ENCODE measurements at places on chromosomes 1 and 21.
A peak's percentile ranks its signal among the peaks of the same experiment; 100 is the strongest.

GRCh38 chr1:169129109-169129784 is 22.8 kb downstream of the ATP1B1 start:
- no peak for DNase-seq

DNA sequence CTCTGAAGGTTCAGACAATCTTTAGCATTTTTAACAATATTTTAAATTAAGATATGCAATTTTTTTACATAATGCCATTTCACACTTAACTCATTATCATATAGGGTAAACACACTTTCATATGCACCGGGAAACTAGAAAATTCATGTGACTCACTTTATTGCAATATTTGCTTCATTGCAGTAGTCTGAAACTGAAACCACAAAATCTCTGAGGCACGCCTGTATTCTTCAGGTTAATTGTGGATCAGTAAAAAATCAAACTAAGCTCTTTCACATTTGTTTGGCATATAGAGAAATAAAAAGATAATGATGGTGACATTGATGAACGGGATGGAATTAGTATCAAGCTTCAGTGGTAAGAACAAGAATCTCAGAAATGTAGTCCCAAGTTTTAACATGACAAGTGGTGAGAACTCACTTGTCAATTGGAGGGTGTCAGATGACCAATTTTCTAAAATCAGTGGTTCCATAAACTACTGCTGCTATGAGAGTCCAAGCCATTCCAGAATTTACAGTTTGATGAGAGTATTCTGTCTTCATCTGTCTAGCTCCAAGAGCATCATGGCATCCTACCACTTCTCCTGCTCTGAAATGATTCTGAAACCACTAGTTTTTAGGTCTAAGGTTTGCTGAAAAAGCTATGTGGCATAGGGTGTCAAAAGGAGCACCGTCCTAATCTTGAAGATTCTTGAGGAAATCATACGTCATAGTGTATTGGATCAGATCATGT is 281.0 kb downstream of the PTPRC start:
- no peak for DNase-seq

DNA sequence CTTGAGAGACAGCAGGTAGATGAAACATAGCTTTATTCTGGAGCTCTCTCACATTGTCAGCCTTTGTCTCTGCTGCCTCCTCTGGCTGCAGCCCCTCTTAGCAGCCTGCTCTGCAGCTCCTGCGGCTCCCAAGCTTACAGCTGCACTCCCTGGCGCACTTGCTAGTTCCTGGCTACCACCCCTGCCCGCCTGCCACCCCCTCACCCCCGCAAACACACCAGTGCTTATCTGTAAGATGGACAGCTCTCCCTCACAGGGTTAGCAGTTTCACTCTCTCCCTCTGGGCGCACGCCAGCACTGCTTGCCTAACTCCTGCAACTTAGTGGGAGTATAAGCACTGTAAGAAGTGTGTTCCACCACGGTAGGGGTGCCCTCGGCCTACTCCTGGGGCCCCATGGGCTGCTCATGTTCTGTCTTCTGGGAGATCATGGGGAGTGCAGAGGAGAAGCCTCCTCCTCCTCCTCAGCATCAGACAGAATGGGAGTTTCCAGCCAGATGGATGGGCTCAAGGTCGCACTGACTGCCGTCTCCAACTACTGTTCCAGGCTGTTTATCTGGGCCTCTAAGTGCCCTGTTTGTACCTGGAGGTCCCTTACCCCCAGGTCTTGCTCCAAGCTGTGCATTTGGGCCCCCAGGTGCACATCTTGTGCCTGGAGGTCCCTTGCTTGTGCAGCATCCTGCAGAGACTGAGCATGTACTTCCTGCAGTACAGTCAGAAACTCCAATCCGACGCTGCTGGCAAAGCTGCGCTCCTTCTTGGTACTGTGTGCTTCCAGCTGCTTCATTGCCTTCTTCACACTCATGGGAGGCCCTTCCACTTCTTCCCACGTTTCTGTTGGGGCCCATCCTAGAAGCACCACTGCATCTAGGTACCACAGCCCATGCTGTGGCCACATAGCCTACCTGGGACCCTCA is 1388.1 kb downstream of the AMY1C start:
- DNase-seq, result peak; percentile 64

GRCh38 chr1:164613176-164613575 is 54.2 kb downstream of the PBX1 start:
- no peak for DNase-seq

DNA sequence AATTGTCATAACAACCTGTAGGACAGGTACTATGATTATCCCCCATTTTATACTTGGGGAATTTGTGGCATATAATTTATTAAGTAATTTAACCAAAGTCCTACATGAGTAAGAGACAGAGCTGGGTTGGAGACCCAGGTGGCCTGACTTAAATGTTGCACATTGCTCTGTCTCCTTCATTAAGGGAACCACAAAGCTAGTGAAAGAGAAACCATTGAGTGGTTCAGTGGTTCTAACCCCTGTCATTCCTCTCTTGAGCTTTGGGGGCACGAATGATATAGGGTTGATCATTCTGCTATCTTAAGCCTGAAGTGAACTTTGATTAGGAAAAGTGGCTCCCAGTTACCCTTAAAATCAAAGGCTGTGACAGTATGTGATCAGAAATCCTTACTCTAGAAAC is 5.3 kb upstream of the MAP3K7CL start:
- DNase-seq, result no peak

GRCh38 chr1:56688522-56689026 is 43.5 kb downstream of the PRKAA2 start:
- DNase-seq, result peak; percentile 36

GRCh38 chr1:200081151-200081968 is 53.9 kb downstream of the NR5A2 start:
- no peak for DNase-seq

DNA sequence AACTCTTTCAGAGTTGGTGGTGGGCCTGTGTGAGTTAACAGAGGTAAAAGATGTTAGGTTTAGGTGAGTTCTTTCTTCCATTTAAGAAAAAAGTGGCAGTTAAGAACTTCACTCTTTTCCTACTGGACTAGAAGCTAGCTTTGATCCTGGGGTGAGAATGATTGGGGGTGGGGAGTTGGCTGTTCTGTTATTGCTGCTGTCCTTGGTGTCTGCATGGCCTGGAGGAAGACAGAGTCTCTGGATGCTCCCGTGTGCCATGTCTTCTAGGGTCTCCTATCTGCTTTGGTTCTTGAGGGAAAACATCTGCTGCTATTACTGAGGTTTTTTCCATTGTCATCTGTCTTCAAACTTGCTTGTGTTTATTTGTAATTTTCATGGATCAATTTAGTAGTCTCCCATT is 275.7 kb downstream of the HLX start:
- no peak for DNase-seq

DNA sequence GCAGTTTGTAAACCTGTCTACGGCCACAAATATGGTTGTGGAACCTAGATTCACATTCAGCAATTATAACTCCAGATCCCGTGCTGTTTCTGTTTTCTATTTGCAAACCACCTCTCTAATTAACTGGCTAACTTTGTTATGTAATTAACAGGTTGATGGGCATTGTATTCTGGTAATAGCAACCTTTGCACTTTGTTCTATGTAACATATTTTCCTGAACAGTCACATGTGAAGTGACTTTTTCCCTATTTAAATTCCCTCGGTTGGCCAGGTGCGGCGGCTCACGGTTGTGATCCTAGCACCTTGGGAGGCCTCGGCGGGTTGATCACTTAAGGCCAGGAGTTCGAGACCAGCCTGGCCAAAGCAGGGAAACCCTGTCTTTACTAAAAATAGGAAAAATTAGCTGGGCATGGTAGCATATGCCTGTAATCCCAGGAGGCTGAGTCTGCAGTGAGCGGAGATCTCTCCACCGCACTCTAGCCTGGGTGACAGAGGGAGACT is 1.4 kb downstream of the ACADM start:
- DNase-seq, result peak; percentile 26

GRCh38 chr1:8473121-8473875 is 155.4 kb downstream of the SLC45A1 start:
- no peak for DNase-seq

DNA sequence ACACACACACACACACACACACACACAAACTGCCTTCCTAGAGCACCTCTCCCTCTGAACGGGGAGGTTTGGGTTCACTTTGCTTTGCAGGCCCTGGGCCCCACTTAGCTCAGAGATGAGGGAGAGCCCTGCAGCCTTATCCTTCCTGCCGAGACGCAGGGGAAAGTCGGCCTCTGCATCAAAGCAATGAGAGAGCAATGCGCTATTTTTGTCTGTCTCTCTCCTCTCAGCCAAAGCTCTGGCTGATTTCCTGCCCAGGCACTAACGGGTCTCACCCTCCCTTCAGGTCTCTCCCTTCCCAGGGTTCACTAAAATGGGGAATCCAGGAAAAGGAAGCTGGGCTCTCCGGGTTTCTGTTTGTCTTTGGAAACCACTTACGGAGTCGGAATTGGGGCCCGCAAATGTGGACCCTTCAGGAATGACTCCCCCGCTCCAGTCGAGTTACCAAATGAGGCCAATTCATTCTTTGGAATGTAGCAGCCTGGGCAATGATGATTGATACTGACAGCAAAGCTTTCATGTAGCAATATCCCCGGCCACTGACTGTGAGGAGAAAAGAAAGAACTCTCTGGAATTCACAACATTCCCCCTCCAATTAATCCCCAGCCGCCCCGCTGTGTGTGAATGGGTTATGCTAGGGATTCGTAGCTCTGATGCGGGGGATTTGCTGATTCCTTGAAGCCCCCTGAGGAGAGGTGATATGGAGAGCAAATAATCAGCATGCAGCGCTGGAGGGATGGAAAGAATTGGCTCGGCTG is 61.5 kb upstream of the WLS start:
- no peak for DNase-seq

DNA sequence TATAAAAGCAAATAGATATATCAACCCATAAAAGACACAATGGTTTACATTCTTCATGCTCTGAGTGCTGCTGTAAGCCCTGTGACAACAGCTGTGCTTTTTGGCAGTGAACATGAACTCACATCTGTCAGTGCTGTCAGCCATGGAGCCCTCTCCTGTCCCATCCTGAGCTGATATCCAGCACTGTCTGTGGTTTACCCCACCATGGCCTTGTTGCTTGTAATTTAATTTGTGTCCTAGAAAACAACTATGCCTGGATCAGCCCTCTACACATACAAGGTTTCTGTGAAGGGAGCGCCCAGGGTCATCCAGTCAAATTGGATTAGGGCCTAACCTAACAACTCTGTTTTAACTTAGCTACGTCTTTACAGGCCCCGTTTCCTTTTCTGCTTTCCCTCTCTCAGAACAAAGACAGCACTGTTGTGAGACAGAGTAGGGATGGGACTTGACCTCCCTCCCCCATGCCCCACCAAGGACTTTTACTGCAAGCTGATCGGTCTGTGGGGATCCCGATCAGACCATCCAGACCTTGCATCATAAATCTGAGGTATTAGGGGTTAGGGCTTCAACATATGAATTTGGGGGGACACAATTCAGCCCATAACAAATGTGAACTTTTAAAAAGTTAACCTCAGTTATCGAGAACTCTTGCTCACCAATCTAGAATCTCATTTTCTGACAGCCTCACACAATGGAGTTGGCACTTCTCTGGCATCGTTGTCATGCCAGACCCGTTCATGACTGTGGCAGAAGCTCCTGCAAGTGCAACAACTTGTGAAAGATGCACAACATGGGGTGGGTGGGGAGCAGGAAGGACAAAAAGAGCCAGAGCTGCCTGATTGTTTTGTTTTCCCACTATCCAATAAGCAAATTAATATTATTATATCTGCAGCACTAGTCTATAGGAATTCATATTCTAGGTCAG is 16.4 kb upstream of the SLC44A3 start:
- no peak for DNase-seq

DNA sequence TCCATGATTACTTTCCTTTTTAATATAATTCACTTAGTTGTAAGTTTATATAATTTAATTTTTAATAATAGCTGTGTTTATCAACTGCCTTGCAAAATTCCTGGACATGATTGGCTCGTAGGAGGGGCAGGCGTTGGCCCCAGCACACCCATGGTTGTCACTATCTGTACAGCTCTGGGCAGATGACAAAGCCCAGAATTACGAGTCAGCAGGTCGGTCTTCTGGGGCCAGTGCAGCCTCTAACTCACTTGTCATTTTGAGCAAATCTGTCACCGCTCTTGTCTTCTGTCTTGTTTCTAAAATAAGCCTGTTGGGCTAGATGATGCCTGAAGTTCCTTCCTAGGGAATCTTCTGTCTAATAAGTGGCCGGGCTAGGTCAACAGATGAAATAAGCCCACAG is 21.4 kb upstream of the LRRC38 start:
- DNase-seq, result no peak

GRCh38 chr1:98906809-98907208 is 97.9 kb downstream of the PLPPR5 start:
- DNase-seq, result no peak

DNA sequence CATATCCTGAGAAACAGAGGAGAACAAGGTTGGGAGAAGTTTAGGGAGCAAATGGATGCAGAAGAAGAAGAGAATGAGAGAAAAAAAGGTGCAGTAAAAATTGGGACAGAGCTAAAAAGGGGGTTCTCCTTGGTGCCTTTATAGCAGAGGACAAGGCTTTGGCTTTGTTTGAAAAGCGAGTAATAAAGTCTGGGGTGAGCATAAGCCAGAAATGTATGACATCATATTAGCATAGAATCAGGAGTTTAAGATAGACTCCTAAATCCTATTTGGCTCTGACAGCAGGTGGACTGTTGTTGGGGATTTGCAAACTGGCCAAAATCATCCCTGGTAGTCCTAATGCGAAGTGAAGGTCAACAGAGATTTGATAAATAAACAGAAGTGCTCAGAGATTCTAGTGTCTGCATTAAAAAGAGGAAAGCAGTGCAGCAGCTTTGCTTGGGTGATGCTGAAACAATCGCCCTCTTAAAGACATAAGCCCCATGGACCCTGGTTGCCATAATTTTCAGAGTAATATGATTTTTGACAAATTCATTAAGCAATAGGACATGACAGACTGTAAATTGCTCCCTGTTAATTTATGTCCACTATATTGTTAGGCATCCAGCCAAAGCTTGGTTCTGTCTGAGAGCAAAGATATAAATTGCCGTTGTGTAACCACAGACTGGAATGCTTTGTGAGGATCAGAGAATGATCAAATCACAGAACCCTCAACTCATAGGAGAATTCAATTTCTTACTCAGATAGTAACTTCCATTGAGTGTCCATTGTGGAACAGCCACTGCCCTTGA is 385.0 kb upstream of the NFIA start:
- no peak for DNase-seq

GRCh38 chr1:88488237-88488636 is 195.8 kb upstream of the PKN2 start:
- no peak for DNase-seq

DNA sequence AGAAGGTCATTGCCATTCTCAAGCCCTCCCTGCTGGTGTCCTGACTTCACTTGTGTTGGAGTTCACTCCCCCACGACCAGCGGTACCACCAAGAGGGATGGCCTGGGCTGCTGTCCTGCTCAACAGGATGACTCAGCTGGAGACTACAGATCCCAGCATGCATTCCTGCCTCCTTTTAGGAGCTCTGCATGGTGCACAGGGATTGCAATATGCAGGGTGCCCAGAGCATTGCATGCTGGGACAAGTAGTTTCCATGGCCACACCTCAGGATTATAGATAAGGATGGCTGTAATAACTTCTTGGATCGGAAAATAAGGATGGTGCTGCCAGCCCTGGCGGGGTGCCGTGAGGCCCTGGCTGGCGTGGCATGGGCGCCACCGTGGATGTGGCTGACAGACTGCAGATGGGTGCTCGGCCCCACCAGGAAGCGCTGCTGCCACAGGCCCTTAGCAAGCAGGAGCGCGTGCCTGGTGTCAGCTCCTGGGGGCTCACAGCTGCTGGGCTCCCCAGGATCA is 150.0 kb downstream of the CASZ1 start:
- no peak for DNase-seq
